ENCODE measurements at places on chromosomes 11 and 22.
A peak's percentile ranks its signal among the peaks of the same experiment; 100 is the strongest.

DNA sequence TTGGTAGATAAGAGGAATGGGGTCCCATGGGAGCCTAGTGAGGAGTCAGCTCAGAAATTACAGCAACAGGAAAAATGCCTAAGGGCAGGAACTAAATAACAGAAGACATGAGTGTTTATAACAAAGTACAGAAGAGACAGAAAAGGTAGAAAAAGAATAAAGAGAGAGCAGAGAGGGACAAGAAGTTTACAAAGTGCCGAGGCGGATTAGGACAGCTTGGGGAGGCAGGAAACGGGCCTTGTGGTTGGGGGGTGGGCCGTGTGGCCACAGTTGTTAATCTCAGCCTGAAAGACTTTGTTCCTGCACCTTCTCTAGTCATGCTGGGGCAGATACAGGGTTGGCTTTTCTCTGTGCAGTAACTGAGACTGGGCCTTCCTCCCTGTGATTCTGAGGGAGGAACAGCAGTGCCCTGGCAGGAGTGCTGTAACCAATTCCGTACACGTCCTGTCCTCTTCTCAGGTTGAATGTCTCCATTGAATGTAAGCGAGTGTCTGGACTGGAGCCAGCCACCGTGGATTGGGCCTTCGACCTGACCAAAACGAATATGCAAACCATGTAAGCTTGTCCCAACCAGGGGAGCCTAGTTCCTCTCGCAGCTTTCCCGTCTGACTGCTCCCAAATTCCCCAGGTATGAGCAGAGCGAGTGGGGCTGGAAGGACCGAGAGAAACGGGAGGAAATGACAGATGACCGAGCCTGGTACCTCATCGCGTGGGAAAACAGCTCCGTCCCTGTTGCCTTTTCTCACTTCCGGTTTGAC, 13.2 kb downstream of the NAA40 start:
- DNase-seq = no peak

DNA sequence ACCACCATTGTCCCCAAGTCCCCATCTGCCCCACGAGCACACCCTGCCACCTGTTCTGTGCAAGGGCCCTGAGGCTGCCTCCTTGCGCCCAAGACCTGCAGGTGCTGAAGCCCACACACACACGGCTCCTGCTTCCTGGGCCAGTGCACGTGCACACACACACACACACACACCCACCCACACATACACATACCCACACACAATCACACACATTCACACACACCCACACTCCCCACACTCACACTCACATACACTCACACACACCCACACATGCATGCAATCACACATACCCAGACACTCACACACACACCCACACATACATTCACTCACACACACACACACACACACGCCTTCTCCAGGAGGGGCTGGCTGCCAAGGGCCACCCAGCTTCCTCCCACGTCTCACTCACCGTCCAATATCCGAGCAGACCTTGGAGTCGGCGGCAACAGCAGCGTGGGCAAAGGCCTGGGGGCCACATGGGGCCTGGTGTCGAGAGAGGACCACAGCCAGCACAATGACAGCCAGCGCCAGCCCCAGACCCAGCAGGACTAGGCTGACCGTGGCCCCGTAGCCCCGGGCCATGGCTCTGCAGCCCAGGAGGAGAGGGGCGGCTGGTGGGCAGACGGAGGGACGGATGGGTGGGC, 616 bp downstream of the GGT5 start:
- no peak for DNase-seq

GRCh38 chr11:17544181-17544622, at the start of gene USH1C:
Gene USH1C, minus strand, starts transcription at chr11:17544416. Its CDS starts 109 bp downstream, at chr11:17544307.
- DNase-seq = peak; percentile 63

DNA sequence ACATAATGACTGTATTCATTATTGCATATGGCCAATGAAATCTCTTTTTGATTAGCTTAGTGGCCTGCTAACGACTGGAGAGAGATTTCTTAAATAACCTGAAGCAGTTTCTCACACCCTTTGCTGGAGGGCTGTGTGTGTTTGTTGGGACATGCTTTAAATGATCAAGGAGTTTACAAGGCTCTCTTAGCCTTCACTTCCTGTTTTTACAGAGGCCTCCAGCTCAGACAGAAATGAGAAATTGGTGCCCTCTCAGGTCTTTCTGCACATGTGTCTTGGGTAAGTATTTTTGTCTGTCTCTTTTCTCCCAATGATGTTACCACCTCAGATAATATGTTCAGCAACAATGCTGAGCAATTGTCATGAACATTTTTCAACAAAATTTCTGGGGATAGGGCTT, 884.4 kb upstream of the CNTN5 start:
- no peak for DNase-seq

DNA sequence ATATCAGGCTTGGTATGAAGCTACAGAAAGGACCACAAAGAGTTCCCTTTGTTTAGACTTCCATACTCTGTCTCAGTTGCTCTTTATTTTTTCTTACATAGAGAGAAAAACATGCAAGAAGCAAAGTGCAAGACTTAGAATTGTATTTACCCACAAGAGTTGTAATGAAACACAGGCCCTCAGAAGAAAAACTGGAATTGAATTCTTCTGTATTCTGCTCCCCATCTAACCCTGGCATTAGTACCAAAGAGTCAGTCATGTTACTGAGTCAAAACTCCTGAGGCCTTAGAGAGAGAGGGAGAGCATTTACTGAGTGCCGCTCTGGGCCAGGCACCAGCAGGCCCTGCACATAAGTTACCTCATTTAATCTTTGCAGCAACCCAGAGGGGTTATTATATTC, 43.9 kb upstream of the DLAT start:
- DNase-seq = no peak

GRCh38 chr11:88523386-88524071, 186.0 kb upstream of the CTSC start:
- no peak for DNase-seq

DNA sequence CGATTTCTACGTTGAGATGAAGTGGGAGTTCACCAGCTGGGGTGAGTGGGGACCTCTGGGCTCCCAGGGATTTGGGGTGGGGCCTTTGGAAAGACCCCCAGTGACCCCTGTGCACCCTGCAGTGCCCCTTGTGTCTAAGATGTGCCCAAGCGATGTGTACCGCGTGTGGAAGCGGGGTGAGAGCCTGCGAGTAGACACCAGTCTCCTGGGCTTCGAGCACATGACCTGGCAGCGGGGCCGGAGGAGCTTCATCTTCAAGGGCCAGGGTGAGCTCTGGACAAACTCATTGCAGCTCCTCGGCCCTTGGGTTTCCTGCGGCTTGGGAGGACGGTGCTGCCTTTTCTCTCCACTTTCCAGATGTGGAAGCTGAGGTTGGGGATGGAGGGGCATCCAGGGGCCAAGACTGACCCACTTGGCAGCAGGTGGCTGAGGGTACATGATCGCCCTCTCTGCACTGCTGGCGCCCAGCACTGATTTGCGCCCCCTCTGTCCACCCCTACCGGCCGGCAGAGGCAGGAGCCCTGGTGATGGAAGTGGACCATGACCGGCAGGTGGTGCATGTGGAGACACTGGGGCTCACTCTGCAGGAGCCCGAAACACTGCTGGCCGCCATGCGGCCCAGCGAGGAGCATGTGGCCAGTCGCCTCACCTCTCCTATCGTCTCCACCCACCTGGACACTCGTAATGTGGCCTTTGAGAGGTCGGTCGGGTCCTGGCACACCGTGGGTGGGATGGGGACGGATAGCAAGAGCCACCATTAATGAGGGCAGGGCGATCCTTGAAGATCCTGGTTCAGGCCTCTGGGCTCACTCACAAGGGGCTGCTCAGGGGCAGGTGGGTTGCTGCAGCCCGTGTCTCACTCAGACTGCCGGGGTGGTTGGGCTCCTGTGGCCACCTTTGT, 2.6 kb downstream of the ANKRD13D start:
- no peak for DNase-seq

DNA sequence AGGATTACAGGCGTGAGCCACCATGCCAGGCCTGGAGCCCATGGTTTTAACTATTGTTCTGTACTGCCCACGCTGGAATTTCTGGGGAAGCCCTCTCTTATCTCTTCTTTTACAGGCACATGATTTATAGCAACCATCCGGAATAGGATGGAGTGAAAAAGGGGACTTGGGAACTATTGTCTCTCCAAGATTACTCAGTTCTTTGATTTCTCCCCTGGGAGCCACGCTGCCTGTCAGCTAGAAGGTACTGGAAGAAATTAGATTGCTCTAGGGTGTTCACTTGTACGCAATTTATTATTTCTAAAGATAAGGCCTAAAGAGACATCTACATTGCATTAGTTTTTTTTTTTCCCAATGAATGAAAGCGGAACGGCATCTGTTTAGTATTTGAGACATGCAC, 65.6 kb upstream of the PTPRJ start:
- DNase-seq = peak; percentile 55

DNA sequence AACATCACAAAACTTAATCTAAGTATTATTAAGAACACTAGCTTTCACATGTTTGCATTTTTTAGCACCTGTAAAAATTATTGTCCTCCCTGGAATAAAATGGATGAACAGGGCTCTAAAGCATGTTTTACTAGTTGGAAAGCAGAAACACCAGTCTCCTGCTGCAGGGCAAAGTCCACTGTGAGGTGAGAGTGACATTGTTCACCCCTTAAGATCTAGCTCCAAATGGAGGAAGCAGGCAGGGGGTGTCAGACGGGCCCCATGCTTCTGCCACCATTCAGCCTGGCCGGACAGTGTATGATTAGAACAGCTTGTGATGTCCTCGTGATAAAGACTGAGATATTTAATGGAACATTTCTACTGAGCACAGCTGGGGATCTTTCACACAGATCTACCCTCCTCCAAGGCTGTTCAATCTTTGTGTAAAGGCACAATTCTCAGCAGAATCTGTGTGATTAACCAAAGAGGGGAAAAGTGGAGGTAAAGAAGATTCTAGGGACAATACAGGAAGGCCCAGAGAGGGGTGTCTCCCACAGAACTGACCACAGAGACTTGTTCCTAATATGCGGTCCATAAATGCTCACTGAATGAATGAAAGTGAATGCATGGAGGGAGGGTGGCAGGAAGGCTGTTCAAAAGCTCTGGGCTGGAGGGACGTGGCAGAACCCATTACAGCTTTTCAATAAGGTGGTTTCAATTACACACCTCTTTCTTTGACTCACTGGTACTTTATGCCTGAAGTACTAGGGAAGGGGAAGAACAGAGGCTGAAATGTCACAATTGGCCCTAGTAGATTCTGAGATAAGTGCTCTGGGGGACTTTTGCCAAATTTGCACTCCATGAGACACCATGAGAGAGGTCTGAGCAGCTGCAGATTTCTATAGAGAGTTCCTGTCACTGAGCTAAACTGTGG, 239.1 kb upstream of the ARHGAP20 start:
- DNase-seq = peak; percentile 7

- DNase-seq = no peak
Observed at GRCh38 chr22:26555478-26555877, 34.5 kb downstream of the TPST2 start.

DNA sequence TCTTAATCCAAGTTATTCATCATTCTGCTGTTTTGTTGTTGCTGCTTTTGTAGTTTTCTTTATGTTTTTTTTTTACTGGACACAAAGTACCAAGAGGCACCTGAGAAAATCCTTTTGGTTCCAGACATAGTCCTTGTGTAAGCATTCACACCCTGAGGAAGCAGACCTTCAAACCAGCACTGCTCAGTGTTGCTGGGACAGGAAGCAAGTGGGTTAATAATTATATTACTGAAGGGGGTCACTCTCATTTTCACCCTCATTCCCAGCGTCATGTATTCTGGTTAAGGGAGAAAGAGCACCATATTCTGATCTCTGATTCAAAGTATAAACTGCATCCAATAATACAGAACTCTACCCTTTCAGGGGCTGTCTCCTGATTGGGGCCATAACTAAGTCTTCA, 5.9 kb upstream of the ALKBH3 start:
- no peak for DNase-seq

- peak; percentile 51 for DNase-seq
Observed at GRCh38 chr22:45163099-45163450, 650 bp upstream of the NUP50 start.

DNA sequence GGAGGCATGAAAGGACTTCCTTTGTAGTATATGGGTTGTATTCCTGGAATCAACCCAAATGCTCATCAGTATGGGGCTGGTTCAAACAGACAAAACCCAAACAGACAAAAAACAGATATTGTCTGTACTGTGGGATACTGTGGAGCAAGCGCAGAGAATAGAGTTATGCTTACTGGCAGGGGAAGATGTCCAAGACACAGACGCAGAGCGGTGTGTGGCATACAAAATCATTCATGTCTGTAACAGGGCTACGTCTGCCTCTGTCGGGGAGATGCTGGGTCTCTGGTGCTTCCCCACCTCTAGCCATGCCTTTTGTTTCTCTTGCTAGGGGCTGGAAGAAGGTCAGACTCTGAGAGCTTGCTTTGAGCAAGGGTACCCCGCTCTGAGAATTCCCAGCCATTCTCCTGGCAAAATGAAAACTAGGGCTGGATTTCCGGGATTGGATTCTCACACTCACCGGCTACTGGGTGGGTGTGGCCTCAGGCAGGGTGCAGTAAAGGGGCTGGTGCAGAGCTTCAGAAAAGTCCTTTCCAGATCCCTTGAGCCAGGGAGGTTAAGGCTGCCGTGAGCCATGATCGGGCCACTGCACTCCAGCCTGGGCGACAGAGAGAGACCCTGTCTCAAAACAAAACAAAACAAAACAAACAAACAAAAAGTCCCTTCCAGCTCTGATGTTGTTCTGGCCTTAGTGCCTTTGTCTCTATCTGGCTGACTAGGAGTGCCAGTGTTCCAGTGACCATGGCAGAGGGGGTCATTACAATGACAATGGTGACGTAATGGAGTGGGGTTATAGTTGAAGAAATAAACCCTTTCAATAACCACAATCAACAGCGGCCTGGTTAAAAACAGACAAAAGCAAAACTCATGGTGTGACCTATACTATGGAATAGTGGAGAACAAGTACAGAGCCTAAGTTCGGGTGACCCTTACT, 2.9 kb upstream of the ABCC8 start:
- DNase-seq = peak; percentile 61

GRCh38 chr22:45895436-45896152, 81.4 kb downstream of the WNT7B start:
- no peak for DNase-seq

DNA sequence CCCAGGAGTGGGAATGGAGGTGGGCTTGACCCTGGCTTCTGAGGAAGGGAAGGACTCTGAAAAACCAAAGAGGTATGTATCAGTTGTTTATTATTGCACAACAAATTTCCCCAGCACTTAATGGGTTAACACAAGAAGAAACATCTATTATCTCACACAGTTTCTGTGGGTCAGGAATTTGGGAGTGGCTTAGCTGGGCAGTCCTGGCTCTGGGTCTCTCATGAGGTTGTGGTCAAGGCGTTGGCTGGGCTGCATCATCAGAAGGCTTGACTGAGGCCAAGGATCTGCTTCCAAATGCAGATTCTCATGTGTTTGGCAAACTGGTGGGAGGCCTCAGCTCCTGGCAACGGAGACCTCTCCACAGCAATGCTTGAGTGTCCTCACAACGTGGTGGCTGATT, 17.5 kb upstream of the SMIM38 start:
- peak; percentile 91 for DNase-seq

Data from SW480 (cell line).